CD4-positive, alpha-beta T cell treated with Interleukin-4 for 1 hour (primary cell): ENCODE measurements at places on chromosomes 4 and X.

DNA sequence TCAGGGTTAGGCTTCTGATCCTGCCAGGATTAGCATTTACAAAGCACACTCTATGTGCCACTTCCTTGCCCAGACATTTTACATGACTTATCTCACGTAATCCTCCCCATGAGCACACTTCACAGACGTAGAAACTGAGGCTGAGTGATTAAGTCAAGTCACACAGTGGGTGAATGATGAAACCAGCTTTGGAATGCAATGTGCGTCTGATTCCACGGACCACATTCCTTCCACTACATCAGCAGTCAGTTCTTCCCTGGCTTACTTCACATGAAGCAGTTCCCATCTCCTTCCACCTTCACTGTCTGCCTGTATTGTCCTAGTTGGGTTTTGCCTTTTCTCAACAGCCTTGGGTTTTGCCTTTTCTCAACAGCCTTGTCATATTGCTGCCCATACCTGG lies 134.3 kb upstream of the PPARGC1A start:
- DNase-seq, result no peak

DNA sequence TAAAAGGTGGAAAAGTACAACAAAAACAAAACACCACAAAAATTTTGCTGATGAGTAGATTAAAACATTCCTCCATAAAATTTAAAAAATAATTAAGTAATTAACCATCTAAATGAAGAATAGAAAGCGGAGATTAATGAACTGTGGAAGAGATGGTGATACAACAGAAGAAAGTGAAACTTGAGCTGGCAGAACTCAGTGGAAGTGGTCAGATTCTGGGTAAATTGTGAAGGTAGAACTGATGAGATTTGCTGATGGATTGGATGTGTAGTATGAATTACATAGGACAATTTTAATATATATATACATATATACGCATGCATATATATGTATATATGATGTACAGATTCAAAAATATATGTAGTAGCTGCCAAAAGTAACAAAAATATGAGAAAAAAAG lies 73.9 kb downstream of the AMOT start:
- DNase-seq, result no peak

- DNase-seq, result no peak
Observed at GRCh38 chr4:99436976-99437722, 2.0 kb upstream of the ADH7 start.

DNA sequence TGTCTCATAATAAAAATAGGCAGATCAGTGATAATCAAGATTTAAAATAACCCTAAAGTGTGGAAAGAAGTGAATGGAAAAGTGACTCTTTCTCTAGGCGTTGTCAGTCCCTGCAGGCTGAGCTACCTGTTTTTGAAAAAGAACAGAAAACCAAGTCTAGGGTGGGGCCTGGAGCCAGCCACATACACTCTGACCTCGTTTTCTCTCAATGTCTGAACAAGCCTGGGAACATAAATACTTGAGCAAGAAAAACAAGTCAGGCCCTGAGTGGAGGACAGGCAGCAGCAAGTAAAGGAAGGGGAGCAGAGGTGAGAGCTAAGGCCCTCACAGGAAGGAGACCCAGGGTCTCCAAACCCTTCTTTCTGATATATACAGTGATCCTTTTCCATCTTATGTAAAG lies 91.7 kb upstream of the HPF1 start:
- DNase-seq, result no peak

DNA sequence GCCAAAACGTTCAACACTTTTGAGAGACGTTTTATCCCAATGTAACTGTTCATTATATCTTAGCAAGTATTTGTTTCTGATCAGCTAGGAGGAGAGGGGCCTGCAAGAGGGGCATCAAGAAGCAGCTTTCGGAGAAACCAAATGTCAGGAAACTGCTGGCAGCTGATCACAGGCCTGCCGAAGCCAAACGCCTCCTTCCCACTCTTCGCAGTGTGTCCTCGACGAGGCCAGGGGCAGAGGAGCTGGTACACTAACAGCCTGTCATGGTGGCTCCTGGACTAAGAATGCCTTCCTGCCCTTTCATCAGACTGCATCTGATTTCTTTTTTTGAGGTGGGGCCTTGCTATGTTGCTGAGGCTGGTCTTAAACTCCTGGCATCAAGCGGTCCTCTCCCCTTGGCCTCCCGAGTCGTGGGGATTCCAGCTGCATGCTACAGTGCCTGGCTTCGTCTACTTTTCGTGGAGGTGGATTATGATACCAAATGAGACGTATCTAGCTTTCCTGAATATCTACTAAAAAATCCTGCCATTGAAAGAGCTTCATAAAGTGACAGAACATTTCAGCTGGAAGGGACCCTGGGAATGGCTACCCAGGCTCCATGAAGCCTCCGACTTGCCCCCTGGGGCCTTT lies 134.8 kb downstream of the AFAP1 start:
- DNase-seq, result no peak

DNA sequence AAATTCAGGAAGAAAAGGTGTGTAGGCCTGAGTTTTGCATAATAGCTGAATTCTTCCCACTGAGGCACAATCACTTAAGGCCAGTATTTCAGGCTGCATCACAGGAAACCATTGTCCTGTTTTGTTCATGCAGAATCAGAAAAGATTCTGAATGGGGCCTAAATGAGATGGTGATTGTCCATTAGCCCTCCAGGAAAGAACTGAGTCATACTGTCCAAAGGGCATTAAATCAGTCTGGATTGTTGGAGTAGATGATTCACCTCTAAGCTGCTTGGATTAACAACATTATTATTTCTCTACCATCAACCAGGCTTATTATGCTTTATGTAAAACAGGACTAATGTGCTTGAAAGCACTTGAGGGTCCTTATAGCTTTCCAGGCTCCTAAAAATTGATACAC lies 36.2 kb downstream of the CT47B1 start:
- DNase-seq, result no peak

DNA sequence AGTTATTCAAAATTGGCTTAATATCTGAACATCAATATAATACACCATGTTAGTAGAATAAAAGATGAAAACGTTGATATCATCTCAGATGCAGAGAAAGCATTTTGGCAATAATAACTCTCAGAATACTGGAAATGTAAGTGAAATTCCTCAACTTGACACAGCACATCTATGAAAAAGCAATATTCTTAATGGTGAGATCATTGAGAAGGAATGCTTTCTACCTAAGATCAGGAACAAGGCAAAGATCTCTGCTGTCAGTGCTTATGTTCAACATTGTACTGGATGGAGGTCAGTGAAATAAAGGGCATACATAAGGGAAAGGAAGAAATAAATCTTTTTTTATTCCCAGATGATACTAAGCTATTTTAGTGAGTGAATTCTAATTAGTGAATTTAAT lies 40.6 kb downstream of the MRPL1 start:
- no peak for DNase-seq

- DNase-seq, result no peak
Observed at GRCh38 chrX:14927401-14927800, 54.2 kb downstream of the MOSPD2 start.

GRCh38 chr4:7383266-7383665 lies 51.5 kb downstream of the PSAPL1 start:
- DNase-seq, result peak; percentile 4

- no peak for DNase-seq
Observed at GRCh38 chr4:121875652-121876051, 5.4 kb upstream of the BBS7 start.

GRCh38 chrX:119758731-119759247 lies 401 bp downstream of the SOWAHD start:
- DNase-seq, result no peak

GRCh38 chrX:71159335-71159734 lies 14.7 kb downstream of the NLGN3 start:
- DNase-seq, result peak; percentile 0

DNA sequence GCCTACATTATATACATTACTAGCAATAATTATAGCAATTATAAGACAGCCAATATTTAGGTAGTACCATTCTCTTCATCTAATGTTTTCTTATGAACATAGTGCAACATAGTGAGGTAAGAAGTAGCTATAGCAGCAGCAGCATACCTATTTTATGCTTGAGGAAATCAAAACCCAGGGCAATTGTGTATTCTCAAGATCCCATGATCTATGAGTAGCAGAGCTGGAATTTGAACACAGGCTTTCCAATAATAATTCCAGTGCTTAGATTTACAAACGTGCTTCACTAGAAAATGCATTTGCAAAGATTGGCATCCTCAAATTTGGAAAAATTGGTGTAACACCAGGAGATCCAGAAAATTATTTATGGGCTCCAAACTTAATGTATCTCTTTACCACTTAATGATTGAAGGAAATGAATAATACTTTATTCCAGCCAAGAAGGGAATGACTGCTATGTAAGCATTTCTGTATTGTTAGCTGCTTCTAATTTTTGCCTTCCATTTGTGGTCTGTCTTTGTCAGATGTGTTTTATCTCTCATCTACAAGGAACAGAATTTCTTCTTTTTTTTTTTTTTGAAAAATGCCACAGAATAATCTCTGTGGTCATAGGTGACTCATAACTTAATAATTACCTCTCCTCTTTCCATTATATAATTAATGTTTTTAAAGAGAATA lies 451.1 kb downstream of the ARAP2 start:
- no peak for DNase-seq

DNA sequence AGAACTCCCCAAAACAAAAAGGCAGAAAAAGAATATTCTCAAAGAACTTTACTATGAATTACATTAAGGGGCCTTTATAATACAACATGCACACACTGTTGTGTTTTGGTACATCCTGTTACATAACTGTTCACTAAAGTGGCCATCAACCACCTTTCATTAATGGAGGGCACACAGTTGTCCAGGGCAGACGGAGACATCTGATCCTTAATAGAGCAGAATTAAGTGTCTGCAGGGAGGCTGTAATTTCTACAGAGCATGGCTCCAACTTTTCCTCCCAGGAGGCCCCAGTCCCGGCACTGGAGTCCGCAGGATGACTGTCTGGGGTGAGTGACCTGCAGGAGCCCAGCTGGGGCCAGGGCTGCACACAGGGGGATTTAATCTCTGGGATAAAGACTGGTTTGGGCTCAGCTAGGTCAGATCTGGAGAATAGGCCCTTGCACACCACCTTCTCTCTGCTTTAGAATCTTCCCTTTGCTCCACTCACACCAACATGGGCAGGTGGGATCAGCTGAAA lies 233.4 kb downstream of the MAML3 start:
- DNase-seq, result no peak

- no peak for DNase-seq
Observed at GRCh38 chr4:3233391-3234071, 15.4 kb upstream of the MSANTD1 start.

DNA sequence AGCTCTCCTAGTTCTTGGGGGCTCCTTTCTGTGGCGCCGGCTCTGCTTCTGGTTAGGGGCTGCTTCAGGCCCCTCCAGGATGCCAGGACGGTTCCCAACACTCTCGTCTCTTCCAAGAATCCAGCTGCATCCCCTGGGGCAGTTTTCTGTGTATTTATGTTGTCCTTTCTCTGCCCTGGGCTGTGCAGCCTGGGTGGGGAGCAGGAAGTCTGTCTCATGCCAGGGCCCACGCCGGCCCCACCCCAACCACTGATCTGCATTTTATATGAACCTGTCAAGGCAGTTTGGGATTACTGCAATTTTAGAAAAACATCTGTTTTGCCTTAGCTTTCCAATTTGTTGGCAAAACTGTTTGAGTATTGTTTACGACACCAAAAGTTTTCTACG lies 14.6 kb downstream of the CTBP1 start:
- DNase-seq, result no peak

DNA sequence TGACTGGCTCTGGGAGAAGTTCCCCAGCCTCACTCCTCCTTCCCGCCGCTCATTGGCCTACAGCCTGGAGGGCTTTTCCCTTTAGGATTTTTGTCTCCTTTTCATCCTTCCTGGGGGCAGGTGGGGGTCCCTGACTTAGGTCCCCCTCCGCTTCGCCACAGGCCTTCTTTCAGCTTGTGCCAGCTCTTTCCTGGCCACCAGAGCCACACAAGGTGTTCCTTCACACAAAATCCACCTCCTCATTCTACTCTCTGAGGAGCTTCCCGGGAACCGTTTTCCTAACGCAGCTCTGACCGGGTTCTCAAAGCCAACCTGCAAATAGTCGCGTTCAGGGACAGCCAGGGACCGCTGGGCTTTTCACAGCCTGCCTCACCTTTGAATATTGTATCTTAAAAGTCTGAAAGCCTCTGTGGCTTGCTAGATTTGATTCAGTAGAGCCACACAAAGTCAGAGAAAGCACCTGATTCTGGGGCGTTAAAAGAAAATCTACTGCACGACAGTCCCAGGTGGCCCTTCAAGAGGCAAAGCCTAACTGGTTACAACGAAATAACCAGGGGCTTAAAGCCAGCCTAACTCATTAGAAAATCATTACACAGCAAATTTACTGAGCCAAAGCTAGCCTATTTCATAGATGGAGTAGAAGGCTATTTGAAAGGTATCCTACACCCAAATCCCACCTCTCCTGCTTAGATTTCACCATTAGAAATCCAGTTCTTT lies 731 bp upstream of the GPC3 start:
- no peak for DNase-seq

GRCh38 chr4:10673817-10674369 lies 10.7 kb downstream of the CLNK start:
- DNase-seq, result no peak

DNA sequence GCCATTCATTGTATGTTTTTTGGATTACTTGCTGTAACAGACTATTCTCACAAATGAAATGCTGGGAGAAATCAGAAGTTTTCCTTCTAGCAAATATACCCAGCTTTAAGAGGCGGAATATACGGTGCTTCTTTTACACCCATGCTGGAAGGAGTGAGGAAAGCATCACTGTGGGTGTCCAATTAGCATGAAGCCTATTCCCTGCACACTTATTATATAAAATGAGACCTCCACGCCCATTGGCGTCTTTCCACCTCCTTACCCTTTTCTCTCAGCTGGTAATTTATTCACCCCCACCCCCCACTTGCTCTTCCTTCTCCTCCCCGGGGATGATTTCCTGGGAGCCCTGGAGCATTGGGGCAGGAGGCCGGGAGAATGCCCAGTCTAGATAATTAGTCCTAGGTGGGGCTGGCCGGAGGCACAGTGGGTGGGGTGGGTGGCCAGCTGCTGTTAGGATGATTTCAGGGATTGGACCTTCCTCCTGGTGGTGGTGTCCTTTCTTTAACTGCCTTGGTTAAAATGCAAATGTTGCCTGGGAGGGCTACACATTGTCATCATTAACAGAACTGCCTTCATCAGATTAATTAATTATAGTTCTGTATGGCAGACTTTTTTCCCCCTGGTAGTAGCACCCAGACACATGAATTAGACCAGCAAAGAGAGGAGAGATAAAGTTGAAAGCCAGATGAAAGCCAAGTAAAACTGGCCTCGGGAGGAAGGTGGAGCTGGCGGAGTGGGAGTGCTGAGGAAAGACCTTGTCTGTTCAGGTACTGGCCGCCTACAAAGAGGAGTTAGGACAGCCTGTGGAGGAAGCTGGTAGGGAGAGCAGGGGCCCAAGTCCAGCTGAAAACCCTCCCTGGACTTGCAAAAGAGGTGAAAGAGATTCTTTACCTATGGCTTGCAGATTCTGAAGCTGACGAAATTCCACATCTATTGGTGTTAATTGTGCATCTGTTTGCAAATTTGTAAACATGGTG lies 11.4 kb downstream of the SHROOM2 start:
- DNase-seq, result no peak

DNA sequence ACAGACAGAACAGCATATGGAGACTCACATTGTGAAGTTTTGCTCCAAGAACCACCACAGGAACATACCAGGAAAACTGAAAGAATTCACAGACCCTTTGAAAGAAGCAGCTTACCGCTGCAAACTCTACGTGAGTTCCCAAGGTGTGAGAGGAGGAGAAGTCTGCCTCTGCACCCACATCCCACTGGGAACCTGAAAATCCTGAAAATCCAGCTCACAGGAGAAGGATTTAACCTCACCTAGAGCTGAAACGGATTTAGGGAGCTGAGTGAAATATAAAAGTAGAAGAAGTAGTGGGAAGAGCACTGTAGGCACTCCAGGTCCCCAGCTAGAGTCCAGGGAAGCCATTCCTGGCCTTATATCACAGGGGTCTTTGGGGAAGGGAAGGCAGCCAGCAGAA lies 80.0 kb downstream of the FHIP1A start:
- no peak for DNase-seq

GRCh38 chrX:74614093-74614909 lies at the start of gene RLIM:
Gene RLIM, minus strand, starts transcription at chrX:74614624. Its CDS starts 18,647 bp downstream, at chrX:74595977.
- DNase-seq, result peak; percentile 95
